ENCODE measurements at places on chromosomes 5 and 9. TPM values are rescaled to one million over a fixed set of nuclear protein-coding genes. Genes with fewer than 3 reads are reported as not detected.

PKD2L2 gene
- not detected for total RNA-seq

PDE8B gene
- total RNA-seq: not detected

PCDHA1 gene
- total RNA-seq: not detected

ACTBL2 gene
- total RNA-seq: 3.2 TPM

NDUFA8 gene
- 64.3 TPM for total RNA-seq
